Stimulated activated CD4-positive, alpha-beta T cell treated with anti-CD3 and anti-CD28 coated beads, Interleukin-1b, Interleukin-23, amount 100 ng/mL, for 48 hours (primary cell): ENCODE measurements at places on chromosomes 12 and 14.

DNA sequence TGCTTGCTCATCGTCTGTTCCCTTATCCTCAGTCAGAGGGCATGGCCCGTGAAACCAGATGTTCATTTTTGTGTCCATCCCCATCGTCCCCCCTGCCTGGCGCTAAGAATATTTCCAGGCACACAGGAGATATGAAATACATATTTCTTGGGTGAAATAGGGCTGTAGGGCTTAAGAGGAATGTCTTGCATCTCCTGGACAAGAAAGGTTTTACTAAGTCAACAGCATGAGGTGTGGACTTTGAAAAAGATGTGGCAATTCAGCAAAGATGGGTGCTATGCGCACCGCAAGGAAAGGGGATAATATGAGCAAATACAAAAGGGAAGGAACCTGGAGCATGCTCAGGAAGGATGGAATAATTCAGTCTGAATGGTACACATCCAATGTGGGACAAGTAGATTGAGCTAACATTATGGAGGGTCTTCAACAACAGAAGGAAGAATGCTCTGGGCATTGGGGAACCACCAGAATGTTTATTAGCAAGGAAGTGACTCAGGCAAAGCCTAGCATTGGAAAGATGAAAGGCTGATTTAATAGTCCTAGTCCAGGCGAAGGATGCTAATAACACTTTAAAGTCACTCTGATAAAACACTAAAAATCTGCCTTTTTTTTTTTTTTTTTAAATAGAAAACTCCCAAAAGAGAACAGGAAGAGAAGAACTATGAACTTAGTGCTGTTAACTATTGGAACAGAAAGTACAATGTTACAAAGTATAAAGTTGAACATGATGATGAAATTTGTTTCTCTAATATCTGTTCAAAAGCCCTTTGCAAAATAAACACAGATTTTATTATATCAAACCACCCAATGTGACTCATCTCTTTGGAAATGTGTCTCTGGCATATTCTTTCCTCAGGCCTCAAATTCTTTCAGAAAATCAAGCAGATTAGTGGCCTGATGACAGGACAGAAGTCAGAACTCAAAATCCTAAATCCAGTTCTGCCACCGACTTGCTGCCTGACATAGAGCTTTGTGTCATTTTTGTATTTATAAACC is 449.5 kb downstream of the BCAT1 start:
- no peak for DNase-seq

DNA sequence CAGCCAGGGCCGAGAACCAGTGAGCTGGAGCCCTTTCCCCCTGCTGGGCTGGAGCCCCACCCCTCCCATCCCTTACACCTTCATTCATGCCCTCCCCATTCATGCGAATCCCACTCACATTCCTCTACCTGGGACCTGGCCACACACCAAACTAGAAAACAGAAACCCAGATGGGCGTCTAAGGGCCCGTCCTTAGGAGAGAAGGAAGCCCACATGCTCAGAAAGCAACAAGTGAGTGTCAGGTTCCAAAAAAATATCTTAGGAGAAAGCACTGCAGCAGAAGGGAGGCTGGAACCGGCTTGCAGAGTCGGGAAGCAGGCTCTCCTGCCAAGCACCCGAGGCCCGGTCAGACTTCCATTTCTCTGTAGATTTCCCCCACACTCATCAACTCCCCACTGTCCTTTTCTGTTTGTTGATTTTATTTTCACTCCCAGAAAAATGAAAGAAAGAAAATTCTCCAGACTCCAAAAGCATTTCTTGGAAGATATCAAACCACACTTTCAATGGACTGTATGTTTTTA is 13.6 kb downstream of the BCL11B start:
- no peak for DNase-seq

DNA sequence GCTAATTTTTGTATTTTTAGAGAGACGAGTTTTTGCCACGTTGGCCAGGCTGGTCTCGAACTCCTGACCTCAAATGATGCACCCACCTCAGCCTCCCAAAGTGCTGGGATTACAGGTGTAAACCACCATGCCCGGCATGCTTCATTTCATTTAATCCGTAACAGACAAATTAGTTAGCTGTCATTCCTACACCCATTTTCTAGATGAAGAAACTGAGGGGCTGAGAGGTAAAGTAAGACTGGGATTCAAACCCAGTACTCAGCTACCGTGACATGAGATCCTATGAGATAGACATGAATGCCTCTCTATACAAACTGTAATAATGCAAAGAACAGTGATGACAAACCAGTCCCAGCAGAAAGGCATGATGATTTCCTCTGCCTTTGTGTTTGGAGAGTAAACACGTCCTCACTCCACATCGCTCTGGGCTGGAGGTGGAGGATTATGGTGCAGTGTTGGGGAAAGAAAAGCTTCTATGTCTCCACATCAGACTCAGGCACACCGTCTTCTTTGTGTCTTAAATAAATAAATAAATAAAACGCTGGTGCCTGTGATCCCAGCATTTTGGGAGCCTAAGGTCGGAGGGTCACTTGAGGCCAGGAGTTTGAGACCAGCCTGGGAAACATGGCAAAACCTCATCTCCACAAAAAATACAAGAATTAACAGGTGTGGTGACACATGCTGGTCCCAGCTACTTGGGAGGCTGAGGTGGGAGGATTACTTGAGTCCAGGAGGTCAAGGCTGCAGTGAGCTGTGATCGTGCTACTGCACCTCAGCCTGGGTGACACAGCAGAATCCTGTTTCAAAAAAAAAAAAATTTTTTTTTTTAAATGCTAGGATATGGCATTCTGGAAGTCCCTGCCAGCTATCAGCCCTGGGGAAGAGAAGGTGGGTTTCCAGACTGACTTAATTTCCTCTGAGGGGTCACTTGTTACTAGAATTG is 10.5 kb downstream of the VSX2 start:
- no peak for DNase-seq

GRCh38 chr14:92973261-92973797 is 50.4 kb downstream of the CHGA start:
- DNase-seq = peak; percentile 13

- DNase-seq = no peak
Observed at GRCh38 chr12:75816897-75817296, 214.7 kb downstream of the PHLDA1 start.

GRCh38 chr14:105124823-105125222 is 43.8 kb downstream of the JAG2 start:
- DNase-seq = no peak

DNA sequence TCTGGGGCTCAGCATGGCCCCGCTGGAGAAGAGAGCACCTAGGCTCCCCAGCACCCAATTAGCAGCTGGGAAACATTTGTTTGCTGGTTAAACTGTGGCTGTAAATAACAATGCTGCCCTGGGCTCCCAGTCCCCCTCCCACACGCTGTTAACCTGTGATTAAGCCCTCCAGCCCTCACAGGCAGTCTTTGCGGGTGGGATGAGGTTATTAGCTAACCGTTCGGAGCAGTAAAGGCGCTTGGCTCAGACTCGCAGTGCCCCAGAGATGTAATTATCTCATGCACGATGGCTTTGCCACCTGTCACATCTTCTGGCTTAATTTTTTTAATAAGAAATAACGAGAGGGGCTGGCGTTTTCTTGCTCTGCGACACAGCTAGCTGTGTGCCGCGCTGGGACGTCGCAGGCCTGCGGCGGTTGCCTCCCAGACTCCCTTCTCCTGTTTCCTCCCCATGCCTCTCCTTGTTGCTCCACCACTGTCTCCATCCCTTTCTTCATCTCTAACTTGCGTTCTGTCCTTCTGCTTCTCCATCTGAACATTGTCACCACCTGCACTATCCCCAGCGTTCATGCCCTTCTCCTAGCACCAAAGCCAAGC is 239.2 kb upstream of the FKBP4 start:
- DNase-seq = no peak

- no peak for DNase-seq
Observed at GRCh38 chr14:73968885-73969284, 18.8 kb downstream of the COQ6 start.
